Brain pericyte (primary cell): ENCODE measurements at places on chromosomes 1 and 21.

DNA sequence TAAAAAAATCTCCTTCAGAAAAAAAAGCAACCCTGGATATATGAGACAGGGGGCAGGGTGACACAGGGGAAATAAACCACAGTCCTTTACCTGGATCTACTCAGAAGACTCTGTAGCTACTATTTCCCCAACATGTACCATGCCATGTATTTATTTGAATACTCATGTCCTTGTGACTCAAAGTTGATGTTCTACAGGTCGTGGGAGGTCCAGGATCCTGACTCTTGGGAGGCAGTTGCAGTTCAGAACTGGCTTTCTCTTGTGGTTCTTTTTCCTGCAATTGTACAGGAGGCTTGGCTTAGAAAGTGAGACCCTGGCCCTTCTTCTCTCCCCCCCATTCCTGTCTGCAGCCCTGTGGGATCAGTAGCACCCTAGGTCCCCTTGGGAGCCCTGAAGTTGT lies 5.8 kb upstream of the IL24 start:
- no peak for DNase-seq

- no peak for DNase-seq
These were observed 16.7 kb downstream of the STYXL2 start for GRCh38 chr1:167110586-167110985.

DNA sequence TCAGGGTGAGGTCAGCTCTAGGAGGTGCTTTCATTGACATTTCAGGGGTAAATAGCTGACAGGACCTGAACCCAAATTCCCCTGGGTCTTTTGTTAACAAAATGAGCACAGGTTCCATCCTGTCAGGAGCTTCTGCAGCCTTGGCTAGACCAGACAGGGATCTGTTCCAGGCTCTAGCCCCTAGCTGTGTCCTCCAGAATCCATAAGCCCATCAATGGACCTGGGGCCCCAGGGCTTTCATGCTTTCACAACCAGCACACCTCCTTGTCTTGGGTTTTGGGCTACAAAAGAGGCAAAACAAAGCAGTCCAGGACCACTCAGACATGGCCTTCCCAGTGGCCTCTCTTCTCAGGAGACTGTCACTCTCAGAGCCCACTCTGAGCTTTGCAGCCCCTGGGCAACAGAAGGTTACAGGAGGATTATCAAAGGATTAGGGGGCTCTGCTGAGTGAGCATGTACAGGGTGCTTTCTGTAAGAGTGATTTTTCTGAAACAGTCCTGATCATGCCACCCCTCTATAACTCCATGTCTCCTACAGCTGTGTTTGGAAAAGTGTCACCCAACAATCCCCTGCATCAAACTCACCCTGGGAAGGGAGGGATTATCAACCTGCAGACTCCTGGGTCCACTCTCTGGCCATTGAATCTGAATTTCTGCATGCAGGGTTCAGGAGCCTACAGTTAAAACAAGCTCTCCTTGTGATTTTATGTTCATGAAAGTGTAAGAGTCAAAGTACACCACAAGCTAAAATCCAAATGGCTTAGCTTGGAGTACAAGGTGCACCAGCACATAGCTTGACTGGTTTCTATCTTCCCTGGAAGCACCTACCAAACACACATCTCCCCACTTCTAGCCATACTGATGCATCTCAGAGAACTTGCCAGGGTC lies 67.7 kb upstream of the GCLM start:
- no peak for DNase-seq

GRCh38 chr1:100775483-100775882 lies 55.9 kb downstream of the VCAM1 start:
- no peak for DNase-seq

GRCh38 chr1:184322253-184322652 lies 64.6 kb upstream of the C1orf21 start:
- no peak for DNase-seq

DNA sequence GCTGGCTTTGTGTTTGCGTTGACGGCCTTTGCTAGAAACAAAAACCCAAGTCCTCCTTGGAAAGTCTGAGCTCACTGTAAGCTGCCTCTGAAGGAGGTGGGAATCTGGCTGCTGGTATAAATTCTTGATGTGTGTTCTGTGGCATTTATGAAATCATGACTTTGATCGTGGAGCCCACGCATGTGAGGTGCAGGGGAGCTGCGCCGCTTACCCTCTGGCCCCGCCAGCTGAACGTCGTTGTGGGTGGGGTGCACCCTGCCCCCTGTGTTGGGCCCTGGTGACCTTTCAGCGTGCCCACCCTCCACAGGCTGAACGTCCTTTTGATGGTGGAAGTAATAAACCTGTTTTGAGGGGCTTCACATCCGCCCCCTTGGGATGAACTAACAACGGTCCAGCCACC lies 21.2 kb upstream of the DIP2A start:
- DNase-seq = no peak

- no peak for DNase-seq
These were observed 43.0 kb upstream of the TARDBP start for GRCh38 chr1:10969267-10969970.

GRCh38 chr1:33762962-33763361 lies 100.9 kb upstream of the HMGB4 start:
- no peak for DNase-seq

DNA sequence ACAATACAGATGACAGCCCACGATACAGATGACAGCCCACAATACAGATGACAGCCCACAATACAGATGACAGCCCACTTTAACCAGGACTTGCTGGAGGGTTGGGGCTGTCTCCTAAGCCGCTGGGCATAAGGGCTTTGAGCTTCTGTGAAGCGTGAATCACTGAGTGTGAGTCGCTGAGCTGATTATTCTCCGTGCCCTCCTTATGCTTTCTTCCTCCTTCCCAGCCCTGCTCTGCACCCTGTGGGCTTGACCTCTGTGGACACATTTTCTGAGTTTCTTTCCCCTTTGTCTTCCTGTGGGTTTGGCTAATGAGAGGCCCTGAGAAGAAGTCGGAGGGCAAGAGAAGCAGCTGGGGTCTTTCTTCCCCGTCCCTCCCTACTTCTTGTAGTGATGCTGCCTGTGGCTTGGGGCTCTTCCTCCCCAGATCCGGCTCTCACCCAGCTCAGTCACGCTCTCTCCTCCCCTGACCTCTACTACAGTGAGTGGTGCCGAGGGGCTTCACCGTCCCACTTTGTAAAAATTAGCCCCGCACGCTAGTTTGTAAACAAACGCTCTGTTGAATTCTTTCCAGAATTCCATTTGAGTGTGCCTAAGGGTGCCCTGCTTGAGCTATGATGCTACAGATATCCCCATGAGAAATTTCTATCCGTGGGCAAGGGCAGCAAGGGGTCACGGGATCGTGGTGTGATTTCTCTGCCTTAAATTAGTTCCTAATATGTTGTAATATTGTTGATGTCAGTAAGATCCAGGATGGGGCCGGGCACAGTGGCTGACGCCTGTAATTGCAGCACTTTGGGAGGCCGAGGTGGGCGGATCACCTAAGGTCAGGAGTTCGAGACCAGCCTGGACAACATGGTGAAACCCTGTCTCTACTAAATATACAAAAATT lies 46.4 kb upstream of the SOD1 start:
- DNase-seq = no peak

DNA sequence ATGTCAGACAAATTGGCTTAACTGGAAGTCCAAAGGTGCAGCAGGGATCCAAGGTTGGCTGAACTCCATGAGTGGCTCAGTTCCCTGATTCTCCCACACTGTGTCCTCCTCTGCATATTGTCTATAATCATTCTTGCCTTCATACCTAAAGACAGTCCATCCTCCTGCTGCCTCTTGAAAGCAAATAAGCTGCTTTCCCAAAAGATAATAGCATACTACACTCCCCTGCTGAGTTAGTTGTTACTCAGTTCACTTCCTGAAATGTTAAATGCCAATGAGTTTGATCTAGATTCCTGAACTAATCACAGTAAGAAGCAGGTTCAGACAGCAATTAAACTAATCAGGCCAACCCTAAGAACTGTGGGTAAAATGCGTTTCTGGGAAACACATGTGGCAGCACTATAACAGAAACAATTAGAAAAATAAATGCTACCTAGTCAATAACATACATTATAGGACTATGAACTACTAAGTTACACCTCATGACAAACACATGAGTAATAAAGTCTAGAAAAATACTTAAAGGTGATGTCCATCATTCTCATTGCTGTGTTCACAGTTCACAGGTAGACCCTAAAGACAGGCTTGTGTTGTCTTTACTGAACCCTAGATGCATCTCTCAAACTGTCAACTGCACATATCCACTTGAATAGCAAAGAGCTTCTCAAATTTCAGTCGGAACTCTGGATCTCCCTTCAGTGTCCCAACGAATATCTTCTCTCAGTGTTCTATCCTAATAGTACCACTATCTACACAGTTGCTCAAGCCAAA lies 50.8 kb upstream of the BOLA1 start:
- no peak for DNase-seq

DNA sequence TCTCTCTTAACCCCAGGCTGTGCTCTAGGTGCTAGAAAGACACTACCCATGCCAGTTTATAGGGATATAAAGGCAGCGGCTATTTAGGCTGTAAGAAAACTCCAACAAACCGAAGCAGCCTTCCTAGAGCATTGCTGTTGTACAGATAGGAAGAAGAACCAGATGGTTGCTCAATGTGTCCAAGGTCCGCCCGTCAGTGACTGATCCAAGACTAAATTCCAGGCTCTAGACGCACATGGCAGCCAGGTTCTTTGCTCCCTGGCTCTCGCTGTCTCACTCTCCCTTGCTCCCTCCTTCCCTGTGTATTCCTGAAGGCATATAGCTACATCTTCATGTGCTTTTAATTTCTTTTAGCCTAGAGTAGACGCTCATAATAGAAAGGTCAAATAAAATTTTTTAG lies 303.4 kb downstream of the KIF26B start:
- DNase-seq = no peak

DNA sequence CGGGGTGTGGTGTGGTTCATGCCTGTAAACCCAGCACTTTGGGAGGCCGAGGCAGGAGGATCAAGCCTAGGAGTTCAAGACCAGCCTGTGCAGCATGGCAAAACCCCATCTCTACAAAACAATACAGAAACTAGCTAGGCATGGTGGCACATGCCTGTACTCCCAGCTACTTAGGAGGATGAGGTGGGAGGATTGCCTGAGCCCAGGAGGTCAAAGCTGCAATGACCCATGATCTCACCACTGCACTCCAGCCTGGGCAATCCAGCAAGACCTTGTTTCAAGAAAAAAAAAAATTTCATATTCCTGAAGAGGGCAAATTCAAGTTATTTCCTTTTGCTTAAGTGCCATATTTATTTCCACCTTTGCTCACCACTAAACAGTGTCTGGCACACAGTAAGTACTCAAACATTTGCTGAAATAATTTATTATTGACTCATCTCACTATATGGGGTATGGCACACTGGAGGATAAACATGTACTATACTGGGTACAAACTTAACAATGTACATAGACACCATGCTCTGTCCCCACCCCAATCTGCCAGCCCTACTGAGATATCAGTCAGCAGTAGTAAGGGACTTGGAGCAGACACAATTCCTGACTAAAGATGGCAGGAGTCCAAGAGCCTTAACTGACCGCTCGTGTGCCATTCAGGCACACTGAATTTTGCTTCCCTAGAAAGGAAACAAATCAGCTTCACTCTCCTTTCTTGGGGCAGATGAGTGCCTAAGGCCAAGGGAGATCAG lies 15.5 kb downstream of the MEAF6 start:
- no peak for DNase-seq

DNA sequence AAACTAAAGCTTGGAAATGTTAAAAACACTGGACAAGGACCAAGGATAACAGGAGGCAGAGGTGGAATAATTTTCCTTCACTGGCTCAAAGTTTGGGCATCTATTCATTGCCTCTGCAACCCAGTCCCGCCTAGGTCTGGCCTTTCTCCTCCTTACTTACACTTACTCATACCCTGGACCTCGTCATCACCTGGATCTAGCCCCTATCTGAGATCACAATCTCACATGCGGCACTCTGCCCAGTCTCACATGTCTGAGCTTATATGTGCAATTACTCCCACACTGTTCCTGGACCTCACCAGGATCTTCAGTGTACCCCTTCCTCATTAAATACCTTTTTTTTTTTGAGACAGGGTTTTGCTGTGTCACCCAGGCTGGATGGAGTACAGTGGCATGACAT lies 37.6 kb downstream of the NVL start:
- DNase-seq = no peak

- no peak for DNase-seq
These were observed 70.0 kb downstream of the HMCN1 start for GRCh38 chr1:185804206-185804605.

GRCh38 chr1:226589008-226589733 lies 40.6 kb downstream of the STUM start:
- no peak for DNase-seq

DNA sequence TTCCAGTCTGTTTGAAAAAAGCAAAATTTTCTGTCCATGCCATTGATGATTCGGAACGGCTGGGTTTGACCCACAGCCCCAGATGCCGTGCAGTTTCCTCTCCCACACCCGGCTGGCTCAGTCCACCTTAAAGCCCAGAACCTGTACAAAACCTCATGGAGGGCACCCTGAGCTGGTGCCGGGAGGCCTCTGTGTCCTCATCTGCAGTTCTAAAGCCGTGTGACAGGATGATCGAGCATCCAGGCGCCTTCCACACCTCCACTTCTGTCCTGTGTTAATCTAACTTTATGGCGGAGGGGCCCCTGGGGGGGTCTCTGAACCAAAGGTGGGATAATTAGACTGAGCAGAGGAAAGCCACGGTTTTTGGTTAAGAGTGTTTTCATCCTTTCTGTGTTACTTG lies 49.6 kb downstream of the SLC37A1 start:
- no peak for DNase-seq

GRCh38 chr21:41932576-41933312 lies 21.1 kb downstream of the C2CD2 start:
- no peak for DNase-seq

DNA sequence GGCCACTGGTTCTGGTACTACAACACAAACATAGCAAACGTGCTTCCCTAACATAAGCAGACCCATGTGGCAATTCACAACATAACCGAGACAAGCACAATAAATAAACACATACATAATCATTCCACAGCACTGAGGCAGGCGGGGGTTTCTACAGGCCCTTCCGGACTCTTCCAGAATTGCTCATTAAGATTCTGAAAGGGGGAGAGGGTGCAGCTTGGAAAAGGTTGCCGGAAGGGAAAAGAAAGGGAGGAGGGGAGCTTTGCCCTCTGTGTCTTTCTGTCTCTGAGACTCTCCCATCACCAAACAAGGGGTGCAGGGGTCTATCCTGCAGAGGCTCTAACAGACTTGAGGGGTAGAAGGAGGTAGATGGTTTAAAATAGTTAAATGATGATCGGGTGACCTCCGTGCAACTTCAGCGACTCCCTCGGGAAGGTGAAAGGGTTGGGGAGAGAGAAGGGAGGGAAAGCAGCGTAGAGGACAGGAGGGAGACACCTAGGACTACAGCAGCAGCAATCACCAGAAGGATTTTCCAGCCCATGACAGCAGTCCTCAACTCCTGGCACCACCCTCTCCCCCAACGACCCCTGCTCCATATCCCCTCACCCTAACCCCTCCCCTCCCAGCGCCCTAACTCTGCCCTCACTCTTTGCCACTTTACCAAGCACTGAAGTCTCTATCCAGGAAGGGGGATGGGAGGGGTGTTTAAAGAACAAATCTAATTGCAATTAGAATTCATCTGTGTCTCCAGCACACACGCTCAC lies 365.5 kb upstream of the ESRRG start:
- DNase-seq = no peak

GRCh38 chr1:46996659-46997281 lies 26.7 kb upstream of the CYP4X1 start:
- no peak for DNase-seq
